ENCODE measurements at places on chromosomes 2 and 18.

- no peak for DNase-seq
Measured at GRCh38 chr2:70905443-70906421, 30.0 kb upstream of the ATP6V1B1 start.

DNA sequence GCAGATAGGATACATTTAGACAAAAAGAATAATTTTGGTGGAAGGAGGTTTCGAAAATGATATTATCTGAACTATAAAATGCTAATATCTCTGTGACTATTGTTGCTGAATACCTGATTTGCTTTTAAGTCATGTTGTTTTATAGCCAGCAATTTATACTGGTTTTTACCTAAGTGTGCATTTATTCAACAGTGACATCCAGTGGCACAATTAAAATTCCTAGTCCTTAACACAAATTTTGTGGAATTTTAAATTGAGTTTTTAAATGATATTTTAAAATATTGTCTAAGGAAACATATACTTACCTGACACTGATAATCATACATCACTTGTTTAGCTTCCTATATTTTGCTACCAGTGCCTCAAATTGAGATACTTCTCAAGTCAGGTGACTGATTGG is 144.8 kb downstream of the ARHGAP28 start:
- DNase-seq, result no peak

DNA sequence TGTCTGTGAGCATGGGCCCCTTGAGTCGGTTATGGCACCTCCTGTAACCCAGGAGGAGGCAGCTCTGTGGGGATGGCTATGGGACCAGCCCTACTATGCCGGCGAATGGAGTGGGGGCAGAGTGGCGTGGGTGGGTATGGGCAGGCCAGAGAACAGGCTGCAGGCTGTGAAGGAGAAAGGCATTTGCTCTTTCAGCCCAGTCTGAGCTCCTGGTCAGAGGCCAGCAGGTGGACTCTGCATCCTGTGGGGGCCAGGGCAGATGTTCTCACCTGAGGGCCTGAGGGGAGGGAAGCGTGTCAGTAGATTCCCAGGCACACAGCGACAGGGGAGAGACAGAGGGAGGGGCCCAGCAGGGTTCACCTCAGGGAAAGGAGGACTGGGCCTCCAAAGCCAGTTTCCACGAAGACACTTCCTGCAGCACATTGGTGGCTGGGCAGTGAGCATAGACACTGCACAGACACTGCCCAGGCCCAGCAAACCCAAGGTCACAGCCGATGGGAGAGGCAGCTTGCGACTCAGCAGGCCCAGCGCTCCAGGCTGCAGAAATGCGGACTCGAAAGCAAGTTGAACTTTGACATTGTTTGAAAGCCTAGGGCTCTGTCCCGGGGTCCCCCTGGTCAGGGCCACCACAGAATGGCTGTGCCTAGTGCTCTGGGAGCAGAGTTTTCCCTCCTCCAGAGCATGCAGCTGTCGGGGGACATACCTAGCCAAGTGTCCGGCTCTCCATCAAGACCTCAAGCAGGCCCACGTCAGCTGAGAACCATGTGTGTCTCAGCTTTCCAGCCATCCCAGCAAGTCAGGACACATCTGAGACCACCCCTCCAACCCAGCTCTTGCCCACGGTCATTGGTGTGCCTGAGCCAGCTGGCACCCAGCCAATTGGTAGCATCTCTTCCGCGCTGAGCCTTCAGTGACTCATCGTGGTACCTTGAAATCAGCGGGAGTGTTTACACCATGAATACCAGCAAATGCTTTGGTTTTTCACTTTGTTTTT is 53.8 kb downstream of the TGOLN2 start:
- DNase-seq, result no peak

GRCh38 chr2:7956126-7956689 is 725.6 kb upstream of the ID2 start:
- DNase-seq, result no peak

GRCh38 chr18:74289137-74289536 is 2.6 kb downstream of the CYB5A start:
- DNase-seq, result no peak

DNA sequence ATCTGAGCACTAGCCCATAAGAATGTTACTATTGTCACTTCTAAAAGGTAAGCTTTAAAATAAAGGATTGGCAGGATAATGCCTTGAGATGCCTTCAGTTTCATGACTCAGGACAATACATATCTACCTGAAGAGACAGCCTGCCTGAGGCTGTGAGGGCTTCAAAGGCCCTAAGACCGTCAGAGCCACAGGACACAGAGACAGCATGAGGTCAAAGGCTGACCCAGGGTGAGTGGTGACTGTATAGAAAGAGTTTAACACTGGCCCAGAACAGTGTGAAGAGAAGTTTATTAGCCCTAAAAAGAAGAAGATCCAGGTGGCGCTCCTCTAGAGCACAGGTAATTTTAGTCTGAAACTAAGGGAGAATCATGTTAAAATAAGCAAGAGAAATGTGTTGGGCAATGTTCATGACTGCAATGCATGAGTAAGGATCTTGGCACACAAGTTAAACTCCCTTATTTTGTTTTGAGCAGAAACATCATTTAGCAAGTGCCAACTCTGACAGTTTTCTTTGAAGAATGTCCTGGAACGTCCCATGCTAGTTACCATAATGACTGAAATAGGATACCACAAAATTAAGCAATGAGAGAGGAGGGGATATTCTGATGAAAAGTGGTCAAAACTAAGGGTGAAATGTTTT is 78.1 kb upstream of the FAM110C start:
- no peak for DNase-seq
